Natural killer cell (primary cell): ENCODE measurements at places on chromosomes 13 and 19.

DNA sequence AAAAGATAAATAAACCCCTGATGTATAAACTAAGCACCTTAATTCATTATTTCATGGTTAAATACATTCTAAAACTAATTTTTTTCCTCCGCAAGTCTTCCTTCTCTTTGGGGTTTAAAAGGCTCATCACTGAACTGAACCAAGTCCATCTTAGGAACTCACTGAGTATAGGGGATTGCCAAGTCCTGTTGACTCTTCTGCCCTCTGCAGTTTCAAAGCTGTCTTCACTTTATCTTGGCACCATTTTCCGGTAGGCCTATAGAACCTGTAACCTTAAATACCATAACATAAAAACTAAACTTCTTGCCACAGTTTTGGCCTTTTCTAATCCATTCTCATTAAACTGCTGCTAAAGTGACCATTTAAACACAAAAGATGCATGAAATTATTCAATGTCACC, 66.5 kb upstream of the USPL1 start:
- H3K36me3 ChIP-seq: no peaks in the 10 kb centered on the region
- DNase-seq: peak; percentile 67
- no peak overlapping the region for H3K27ac ChIP-seq
- H3K27me3 ChIP-seq: no peaks in the 10 kb centered on the region

DNA sequence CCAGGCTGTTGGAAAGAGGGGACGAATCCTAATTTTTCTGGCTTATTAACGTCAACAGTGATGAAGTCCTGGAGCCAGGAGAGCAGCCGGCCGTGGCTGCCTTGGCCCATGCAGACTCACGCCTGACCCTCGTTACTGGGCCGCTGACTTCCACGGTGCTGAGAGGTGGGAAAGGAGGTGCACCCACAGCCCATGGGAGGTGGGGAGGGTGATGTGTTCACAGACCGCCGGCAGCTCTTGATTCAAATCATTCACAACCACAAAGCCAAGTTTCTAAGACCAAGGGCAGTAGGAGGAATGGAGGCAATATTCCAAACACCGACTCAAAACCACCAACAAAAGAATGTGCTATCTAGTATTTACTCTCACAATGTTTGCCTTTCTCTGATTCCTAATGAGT, 24.3 kb downstream of the COL4A2 start:
- no peaks in the 10 kb centered on the region for H3K4me1 ChIP-seq
- H3K4me3 ChIP-seq: no peak overlapping the region
- no peaks in the 10 kb centered on the region for H3K27me3 ChIP-seq
- H3K36me3 ChIP-seq: no peaks in the 10 kb centered on the region
- no peak for DNase-seq

DNA sequence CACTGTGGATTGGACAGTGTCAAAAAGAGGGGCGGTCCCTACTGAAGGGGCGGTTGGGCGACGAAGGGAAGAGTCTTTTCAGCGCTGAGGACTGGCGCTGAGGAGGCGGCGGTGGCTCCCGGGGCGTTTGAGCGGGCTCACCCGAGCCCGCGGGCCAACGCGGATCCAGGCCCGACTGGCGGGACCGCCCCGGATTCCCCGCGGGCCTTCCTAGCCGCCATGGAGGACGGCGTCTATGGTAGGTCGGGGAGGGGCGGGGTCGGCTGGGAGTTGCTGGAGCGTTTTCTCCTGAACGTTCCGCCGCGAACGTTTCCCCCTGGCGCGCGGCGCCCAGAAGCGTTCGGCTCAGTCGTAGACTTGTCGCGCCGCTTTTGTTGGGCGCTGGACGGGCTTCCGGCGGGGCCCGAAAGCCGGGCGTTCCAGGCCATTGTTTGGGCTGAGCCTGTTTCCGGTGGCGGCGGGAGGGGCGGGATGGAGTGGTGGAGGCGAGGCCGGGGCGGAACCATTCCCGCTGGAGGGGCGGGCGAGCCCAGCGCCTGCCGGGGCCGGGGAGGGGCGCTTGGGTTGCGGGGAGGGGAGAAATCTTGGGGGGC, at the start of gene CYTH2:
CYTH2 (plus strand) TSS at position 81 of the 593 bp plus-strand sequence; CDS start at position 220, 139 bp downstream.
- H3K36me3 ChIP-seq: peaks cover 28% of the 10 kb centered on the region
- peak within 1 kb of the TSS; percentile 77 for H3K27ac ChIP-seq
- peak; percentile 74 for DNase-seq
- H3K4me3 ChIP-seq: peak within 1 kb of the TSS; percentile 92

DNA sequence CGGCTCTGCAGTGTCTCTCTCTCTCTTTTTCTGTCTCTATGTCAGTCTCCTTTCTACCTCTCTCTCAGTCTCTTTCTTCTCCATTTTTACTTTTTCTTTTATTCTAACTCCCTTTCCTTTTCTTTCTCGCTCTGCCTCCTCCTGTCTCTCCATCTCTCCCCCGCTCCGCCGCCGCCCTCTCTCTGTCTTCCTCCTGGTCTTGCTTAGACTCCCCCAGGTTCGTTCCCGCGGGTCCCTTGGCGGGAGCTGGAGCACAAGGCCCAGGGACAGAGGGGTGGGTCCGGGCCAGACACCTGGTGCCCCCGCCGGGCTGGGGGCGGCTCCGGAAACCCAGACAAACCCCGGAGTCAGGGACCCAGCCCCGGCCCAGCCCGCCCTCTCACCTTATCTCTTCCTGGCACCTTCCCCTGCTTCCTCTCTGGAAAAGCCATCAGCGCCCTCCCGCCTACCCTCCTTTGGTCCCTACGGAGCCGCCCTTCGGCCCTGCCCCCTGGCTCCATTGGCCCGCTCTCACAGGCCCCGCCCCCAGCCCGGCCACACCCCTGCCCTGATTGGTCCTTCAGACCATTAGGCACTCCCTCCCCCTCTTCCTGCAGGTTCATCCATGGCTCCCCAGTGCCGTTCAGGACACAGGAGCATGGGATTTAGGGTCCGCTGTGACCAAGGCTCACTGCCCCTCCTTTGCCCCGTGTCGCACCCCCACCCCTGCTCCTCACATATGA, 15.4 kb upstream of the NOP53 start:
- no peak for DNase-seq
- peaks cover 12% of the 10 kb centered on the region for H3K4me1 ChIP-seq
- no peaks in the 10 kb centered on the region for H3K36me3 ChIP-seq
- no peak overlapping the region for H3K27ac ChIP-seq
- no peak overlapping the region for H3K4me3 ChIP-seq

DNA sequence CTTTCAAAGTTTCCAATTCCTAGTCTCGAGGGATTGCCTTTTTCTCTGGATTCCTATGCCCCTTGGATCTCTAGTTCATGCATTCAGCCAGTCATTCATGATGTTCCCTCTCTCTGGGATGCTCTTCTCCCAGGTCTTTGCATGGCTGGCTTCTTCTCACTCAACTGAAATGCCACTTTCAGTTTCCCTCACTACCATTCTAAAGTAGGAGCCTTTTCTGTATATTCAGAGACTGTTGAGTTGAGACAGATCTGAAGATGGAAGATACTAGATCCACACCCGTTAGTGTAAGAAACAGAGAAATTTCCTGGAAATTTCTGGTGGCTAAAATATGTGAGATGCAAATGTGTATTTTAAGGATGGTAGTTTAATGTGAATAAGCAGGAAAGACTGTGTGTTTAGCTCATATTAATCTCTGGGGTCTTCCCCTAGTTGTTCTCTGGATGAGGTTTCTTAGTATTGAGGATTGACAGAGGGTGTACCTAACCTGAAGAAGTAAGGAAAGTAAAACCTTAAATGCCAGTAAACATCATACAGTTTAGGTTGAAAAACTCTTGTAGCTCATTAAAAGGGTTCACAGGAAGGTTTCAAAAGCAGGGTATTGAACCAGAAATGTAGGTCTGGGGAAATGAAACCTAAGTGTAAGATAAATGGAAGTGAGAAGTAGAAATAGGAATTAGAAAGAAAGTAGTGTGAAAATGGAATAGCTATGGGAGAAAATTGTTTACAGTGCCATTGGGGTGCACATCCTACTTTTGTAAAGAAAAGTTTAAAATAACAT, 331.3 kb downstream of the NDFIP2 start:
- no peak for DNase-seq
- no peaks in the 10 kb centered on the region for H3K36me3 ChIP-seq
- no peaks in the 10 kb centered on the region for H3K27me3 ChIP-seq

GRCh38 chr13:25725104-25725503, 326.7 kb downstream of the SHISA2 start:
- peaks cover 5% of the 10 kb centered on the region for H3K4me1 ChIP-seq
- no peaks in the 10 kb centered on the region for H3K27me3 ChIP-seq
- DNase-seq: no peak
- H3K27ac ChIP-seq: no peak overlapping the region

DNA sequence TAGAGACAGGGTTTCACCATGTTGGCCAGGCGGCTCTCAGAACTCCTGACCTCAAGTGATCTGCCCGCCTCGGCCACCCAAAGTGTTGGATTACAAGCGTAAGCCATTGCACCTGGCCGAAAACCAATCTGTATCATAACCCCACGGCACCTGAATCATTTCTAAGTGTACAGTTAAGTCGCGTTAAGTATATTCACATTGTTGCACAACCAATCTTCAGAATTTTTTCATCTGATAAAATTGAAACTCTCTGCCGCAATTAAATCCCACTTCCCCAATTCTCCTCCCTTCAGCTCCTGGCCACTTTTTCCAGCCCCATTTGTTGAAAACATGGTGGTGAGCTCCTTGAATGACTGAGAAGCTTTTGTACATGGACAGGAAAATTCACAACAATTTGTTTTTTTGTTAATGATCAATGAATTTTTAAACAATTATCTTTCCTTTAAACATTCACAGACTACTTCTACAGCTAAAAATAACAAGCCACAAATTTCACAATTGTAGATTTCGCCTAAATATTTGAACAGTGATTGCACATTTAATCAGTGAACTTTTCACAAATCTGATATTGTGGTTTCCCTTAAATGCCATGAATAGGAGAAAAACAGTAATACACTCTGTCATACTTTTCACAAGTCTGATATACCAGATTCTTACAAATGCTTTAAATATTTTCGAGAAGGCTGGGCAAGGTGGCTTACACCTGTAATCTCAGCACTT, 13.8 kb downstream of the FGF21 start:
- H3K36me3 ChIP-seq: no peaks in the 10 kb centered on the region
- no peaks in the 10 kb centered on the region for H3K4me1 ChIP-seq

GRCh38 chr19:45507872-45508416, 665 bp downstream of the VASP start:
- H3K36me3 ChIP-seq: no peaks in the 10 kb centered on the region
- H3K4me3 ChIP-seq: peak overlapping the region; percentile 98
- DNase-seq: peak; percentile 32
- H3K4me1 ChIP-seq: peaks cover 48% of the 10 kb centered on the region

- no peak overlapping the region for H3K27ac ChIP-seq
- peaks cover 28% of the 10 kb centered on the region for H3K4me1 ChIP-seq
- H3K27me3 ChIP-seq: no peaks in the 10 kb centered on the region
- no peak overlapping the region for H3K4me3 ChIP-seq
Measured at GRCh38 chr19:55609326-55609725, 3.9 kb downstream of the ZNF865 start.

GRCh38 chr13:106151056-106151699, 384.3 kb downstream of the EFNB2 start:
- no peaks in the 10 kb centered on the region for H3K27me3 ChIP-seq
- no peak for DNase-seq
- H3K27ac ChIP-seq: no peak overlapping the region
- no peak overlapping the region for H3K4me3 ChIP-seq
- H3K4me1 ChIP-seq: no peaks in the 10 kb centered on the region

- H3K36me3 ChIP-seq: no peaks in the 10 kb centered on the region
- H3K4me1 ChIP-seq: peaks cover 11% of the 10 kb centered on the region
- H3K27me3 ChIP-seq: peaks cover 17% of the 10 kb centered on the region
Measured at GRCh38 chr19:32223595-32224370, 121.6 kb upstream of the ZNF507 start.

DNA sequence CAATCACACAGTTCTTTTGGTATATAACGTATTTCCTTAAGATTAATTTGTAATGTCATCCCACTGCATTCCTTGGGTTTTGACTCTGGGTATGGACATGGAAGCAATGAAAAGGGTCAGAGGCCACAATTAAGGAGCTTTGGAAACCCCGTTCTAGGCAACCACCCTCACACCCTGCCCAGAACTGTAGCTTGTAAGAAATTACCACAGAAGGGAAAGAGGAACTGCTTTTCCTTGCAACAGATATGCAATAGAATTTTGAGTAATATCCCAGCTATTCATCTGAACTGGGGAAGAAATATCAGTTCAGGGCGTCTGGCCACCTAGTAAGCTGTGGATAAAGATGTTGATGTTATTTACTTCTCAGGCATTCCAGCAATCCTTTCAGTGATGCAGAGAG, 985 bp upstream of the CLC start:
- no peak overlapping the region for H3K27ac ChIP-seq
- DNase-seq: no peak
- H3K27me3 ChIP-seq: peaks cover 3% of the 10 kb centered on the region
- H3K4me1 ChIP-seq: no peaks in the 10 kb centered on the region
- H3K4me3 ChIP-seq: no peak overlapping the region

- H3K4me1 ChIP-seq: no peaks in the 10 kb centered on the region
- H3K36me3 ChIP-seq: peaks cover 17% of the 10 kb centered on the region
- DNase-seq: no peak
- no peak overlapping the region for H3K4me3 ChIP-seq
- no peak overlapping the region for H3K27ac ChIP-seq
Measured at GRCh38 chr19:50794074-50794875, 4.1 kb downstream of the ACP4 start.

DNA sequence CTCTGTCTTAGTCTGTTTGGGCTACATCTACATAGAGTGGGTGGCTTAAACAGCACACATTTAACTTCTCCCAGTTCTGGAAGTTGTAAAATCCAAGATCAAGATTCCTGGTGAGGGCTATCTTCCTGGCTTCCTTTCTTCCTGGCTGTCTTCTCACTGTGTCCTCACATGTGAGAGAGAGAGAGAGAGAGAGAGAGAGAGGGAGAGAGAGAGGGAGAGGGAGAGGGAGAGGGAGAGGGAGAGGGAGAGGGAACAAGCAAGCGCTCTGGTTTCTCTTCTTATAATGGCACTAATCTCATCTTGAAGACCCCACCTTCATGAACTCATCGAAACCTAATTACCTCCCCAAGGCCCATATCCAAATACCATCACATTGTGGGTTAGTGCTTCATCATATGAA, 69.2 kb downstream of the CDK8 start:
- H3K27me3 ChIP-seq: no peaks in the 10 kb centered on the region
- DNase-seq: no peak
- no peak overlapping the region for H3K27ac ChIP-seq
- no peaks in the 10 kb centered on the region for H3K4me1 ChIP-seq
- H3K4me3 ChIP-seq: no peak overlapping the region
- no peaks in the 10 kb centered on the region for H3K36me3 ChIP-seq

GRCh38 chr19:54013866-54014265, 22.4 kb downstream of the CACNG6 start:
- no peaks in the 10 kb centered on the region for H3K36me3 ChIP-seq
- no peaks in the 10 kb centered on the region for H3K4me1 ChIP-seq
- no peaks in the 10 kb centered on the region for H3K27me3 ChIP-seq

GRCh38 chr13:77040076-77040475, 13.1 kb upstream of the FBXL3 start:
- peaks cover 8% of the 10 kb centered on the region for H3K36me3 ChIP-seq
- no peak for DNase-seq
- H3K27ac ChIP-seq: no peak overlapping the region

GRCh38 chr13:107217251-107217650, 649.3 kb upstream of the ARGLU1 start:
- DNase-seq: no peak
- H3K4me1 ChIP-seq: no peaks in the 10 kb centered on the region
- no peaks in the 10 kb centered on the region for H3K36me3 ChIP-seq
